ENCODE measurements at places on chromosomes 1 and 21. TPM values are rescaled to one million over a fixed set of nuclear protein-coding genes. Genes with fewer than 3 reads are reported as not detected.
A peak's percentile ranks its signal among the peaks of the same experiment; 100 is the strongest.

DNA sequence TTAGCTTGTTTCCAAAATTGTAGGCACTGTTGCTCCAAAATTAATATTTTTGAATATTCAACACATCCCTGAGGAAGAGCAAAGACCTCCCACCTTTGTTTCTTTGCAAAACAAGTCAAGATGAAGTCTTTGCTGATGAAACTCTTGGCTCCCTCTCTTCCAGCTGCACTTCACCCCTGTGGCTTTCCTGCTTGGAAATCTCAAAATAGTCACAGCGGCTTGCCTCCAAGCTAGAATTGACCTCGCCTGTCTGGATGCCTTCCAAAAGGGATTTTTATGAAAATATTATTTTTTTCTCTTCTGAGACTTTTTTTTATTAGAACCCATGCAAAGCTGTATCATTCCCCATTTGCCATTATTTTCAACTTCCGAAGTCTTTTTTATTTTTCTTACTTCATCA is 71.1 kb upstream of the MROH9 start:
- peak overlapping the region; percentile 76 for H3K27ac ChIP-seq
- DNase-seq = peak; percentile 98
- no peaks in the 10 kb centered on the region for H3K27me3 ChIP-seq
- no peak overlapping the region for H3K4me3 ChIP-seq
- no peaks in the 10 kb centered on the region for H3K36me3 ChIP-seq

- peaks cover 11% of the 10 kb centered on the region for H3K4me1 ChIP-seq
- DNase-seq = peak; percentile 96
- H3K36me3 ChIP-seq = peaks cover 8% of the 10 kb centered on the region
- H3K27ac ChIP-seq = peak overlapping the region; percentile 87
Measured at GRCh38 chr1:145863282-145864018, 4.6 kb upstream of the PIAS3 start.

GRCh38 chr1:27664291-27664690 is 7.7 kb downstream of the IFI6 start:
- H3K4me3 ChIP-seq = no peak overlapping the region
- peaks cover 40% of the 10 kb centered on the region for H3K4me1 ChIP-seq
- no peak for DNase-seq
- H3K27me3 ChIP-seq = no peaks in the 10 kb centered on the region
- peaks cover 41% of the 10 kb centered on the region for H3K36me3 ChIP-seq

- no peak overlapping the region for H3K27ac ChIP-seq
- no peaks in the 10 kb centered on the region for H3K4me1 ChIP-seq
- H3K36me3 ChIP-seq = no peaks in the 10 kb centered on the region
- no peak overlapping the region for H3K4me3 ChIP-seq
- H3K27me3 ChIP-seq = no peaks in the 10 kb centered on the region
Measured at GRCh38 chr1:186985889-186986491, 157.2 kb downstream of the PLA2G4A start.

GRCh38 chr21:29771491-29772066 is 168.2 kb downstream of the GRIK1 start:
- no peaks in the 10 kb centered on the region for H3K4me1 ChIP-seq
- H3K4me3 ChIP-seq = no peak overlapping the region
- no peaks in the 10 kb centered on the region for H3K36me3 ChIP-seq
- no peak for DNase-seq
- H3K27ac ChIP-seq = no peak overlapping the region
- no peaks in the 10 kb centered on the region for H3K27me3 ChIP-seq

DNA sequence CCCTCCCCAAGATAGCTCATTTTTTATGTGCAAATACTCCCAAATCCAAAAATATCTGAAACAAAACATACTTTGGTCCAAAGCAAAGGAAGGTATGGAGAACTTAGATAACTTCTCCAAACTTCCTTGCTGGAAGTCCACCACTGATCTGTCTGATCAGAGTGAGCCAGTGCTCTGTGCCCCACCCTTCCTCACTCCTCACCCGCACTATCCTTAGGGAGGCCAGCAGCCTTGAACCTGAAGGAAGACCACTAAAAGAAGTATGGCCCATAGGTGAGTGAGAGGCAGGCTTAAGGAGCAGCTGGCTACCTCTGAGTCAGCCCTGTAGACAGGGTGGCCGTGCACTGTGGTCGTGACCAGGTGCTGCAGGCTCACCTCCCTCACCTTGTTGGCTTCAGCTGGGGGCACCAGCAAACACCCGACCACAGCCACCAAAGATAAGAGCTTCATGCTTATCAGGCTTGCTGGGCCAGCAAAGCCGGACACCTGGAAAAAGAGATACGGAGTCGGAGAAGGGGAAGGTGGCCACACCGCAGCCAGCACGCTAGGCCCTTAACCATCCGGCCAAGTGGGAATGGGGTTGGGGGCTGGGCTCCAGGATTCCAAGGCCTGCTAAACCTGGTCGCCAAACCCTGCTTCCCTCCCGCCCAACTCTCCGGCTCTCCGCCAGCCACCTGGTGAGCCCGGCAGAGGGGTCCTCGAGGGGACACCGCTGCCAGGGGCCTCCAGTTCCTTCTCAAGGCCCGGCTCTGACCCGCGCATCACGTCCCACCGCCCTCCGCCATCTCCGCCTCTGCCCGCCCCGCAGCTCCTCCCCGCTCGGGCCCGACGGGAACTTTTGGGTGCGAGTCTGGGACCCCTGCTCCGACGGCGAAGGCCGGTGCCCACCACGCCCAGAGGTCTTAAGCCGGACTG is 543 bp downstream of the TMEM9 start:
- no peak for DNase-seq
- peaks cover 31% of the 10 kb centered on the region for H3K36me3 ChIP-seq
- H3K27ac ChIP-seq = peak overlapping the region; percentile 44
- H3K4me1 ChIP-seq = peaks cover 11% of the 10 kb centered on the region
- H3K27me3 ChIP-seq = no peaks in the 10 kb centered on the region

DNA sequence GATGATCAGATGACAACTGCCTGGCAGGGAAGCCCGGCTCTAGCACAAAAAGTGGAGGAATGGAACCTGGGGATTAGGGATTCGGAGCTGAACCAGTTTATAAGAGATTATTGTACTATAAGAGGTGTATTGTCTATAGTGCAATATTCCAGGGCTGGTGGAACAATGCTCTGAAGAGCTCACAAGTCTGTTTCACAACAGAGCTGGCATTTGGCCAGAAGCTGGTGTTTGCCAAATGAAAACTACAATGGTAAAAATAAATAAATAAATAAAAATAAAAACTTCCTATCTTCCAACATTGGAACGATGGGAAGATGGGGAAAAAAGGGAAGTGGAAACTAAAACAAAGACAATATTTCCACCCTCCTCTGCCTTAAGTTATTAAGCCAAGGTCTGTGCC is 73.5 kb downstream of the CHODL start:
- no peak overlapping the region for H3K27ac ChIP-seq
- no peaks in the 10 kb centered on the region for H3K27me3 ChIP-seq
- no peaks in the 10 kb centered on the region for H3K4me1 ChIP-seq
- H3K36me3 ChIP-seq = no peaks in the 10 kb centered on the region
- DNase-seq = peak; percentile 4
- no peak overlapping the region for H3K4me3 ChIP-seq

- no peaks in the 10 kb centered on the region for H3K36me3 ChIP-seq
- H3K27me3 ChIP-seq = peaks cover 32% of the 10 kb centered on the region
- no peaks in the 10 kb centered on the region for H3K4me1 ChIP-seq
- no peak for DNase-seq
- no peak overlapping the region for H3K4me3 ChIP-seq
- H3K27ac ChIP-seq = no peak overlapping the region
Measured at GRCh38 chr21:41709166-41709565, 57.7 kb downstream of the RIPK4 start.

- DNase-seq = no peak
- H3K27me3 ChIP-seq = peaks cover 4% of the 10 kb centered on the region
- H3K4me3 ChIP-seq = no peak overlapping the region
- no peak overlapping the region for H3K27ac ChIP-seq
- H3K4me1 ChIP-seq = peaks cover 5% of the 10 kb centered on the region
Measured at GRCh38 chr1:63913533-63913932, 139.7 kb downstream of the ROR1 start.

- H3K4me1 ChIP-seq = peaks cover 62% of the 10 kb centered on the region
- no peak for DNase-seq
- no peaks in the 10 kb centered on the region for H3K36me3 ChIP-seq
- H3K27me3 ChIP-seq = no peaks in the 10 kb centered on the region
- H3K4me3 ChIP-seq = no peak overlapping the region
Measured at GRCh38 chr1:201384406-201384782, 6.9 kb upstream of the TNNT2 start.

DNA sequence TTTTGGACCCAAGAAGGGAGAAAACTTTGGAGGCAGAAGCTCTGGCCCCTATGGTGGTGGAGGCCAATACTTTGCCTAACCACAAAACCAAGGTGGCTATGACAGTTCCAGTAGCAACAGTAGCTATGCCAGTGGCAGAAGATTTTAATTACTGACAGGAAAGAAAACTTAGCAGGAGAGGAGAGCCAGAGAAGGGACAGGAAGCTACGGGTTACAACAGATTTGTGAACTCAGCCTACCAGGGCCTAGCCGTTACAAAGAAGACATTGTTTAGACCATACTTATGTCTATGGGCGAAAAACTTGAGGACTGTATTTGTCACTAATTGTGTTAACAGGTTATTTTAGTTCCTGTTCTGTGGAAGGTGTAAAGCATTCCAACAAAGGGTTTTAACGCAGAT is 10.4 kb upstream of the ACOT11 start:
- no peak overlapping the region for H3K27ac ChIP-seq
- no peak for DNase-seq
- H3K36me3 ChIP-seq = no peaks in the 10 kb centered on the region
- no peaks in the 10 kb centered on the region for H3K27me3 ChIP-seq

DNA sequence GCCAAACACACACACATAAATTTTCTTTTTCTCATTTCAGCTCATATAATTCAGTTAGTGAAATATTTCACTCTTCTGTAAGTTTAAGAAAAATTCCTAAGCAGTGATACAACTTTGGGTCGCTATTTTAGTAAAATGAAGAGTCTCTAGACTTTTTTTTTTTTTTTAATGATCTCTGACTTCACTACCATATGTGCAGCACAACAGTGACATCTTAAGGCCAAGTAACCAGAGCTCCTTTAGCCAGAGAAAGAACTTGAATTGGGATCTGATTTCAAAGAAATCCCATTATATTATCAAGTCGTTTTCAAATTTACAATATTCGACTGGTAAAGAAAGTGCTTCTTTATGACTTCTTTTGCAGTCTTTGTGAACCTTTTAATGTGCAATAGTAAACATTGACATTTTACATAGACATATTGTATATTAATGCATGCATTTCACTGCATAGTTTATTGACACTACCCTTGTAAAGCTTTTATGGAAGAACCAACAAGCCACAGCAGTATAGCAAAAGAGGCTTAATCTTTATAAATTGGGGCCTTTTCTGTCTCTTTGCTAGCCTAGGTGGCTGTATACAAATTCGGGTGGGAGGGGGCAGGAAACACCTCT is 62.2 kb downstream of the LRRC40 start:
- H3K4me3 ChIP-seq = no peak overlapping the region
- H3K27ac ChIP-seq = no peak overlapping the region
- H3K36me3 ChIP-seq = peaks cover 8% of the 10 kb centered on the region
- H3K4me1 ChIP-seq = peaks cover 10% of the 10 kb centered on the region

GRCh38 chr1:215731699-215732098 is 164.6 kb downstream of the KCTD3 start:
- H3K4me3 ChIP-seq = no peak overlapping the region
- H3K4me1 ChIP-seq = no peaks in the 10 kb centered on the region
- H3K36me3 ChIP-seq = no peaks in the 10 kb centered on the region
- H3K27ac ChIP-seq = no peak overlapping the region
- no peak for DNase-seq

GRCh38 chr1:206846487-206846886 is 18.9 kb upstream of the IL20 start:
- H3K4me3 ChIP-seq = no peak overlapping the region
- H3K4me1 ChIP-seq = no peaks in the 10 kb centered on the region
- H3K27ac ChIP-seq = no peak overlapping the region
- no peaks in the 10 kb centered on the region for H3K36me3 ChIP-seq

GRCh38 chr1:244349581-244350001 is 102.1 kb downstream of the ADSS2 start:
- no peak overlapping the region for H3K27ac ChIP-seq
- H3K27me3 ChIP-seq = peaks cover 2% of the 10 kb centered on the region
- H3K36me3 ChIP-seq = no peaks in the 10 kb centered on the region

DNA sequence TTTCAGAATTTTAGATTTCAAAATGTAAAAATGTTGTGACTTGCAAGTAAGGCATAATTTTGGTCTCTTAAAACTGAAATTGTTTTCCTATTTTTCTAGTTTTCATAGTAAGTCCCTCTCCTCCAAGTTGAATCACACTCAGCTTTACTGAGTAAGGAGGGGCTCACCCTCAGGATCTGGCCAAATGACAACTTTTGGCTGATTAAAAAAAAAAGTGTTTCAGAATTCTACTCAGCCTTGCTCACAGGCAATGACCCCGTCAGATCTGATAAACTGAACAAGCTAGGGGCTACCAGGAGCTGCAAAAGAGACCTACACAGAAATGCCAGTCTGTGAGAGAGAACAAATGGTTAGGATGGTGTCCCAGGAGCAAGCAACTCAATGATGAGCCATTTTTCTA is 159.8 kb downstream of the PBX1 start:
- peak; percentile 67 for DNase-seq
- H3K4me3 ChIP-seq = no peak overlapping the region
- no peak overlapping the region for H3K27ac ChIP-seq
- H3K4me1 ChIP-seq = peaks cover 25% of the 10 kb centered on the region
- H3K36me3 ChIP-seq = no peaks in the 10 kb centered on the region

- H3K27ac ChIP-seq = no peak overlapping the region
- H3K27me3 ChIP-seq = no peaks in the 10 kb centered on the region
- H3K4me1 ChIP-seq = no peaks in the 10 kb centered on the region
- peak; percentile 25 for DNase-seq
- no peaks in the 10 kb centered on the region for H3K36me3 ChIP-seq
Measured at GRCh38 chr1:186897008-186897407, 68.3 kb downstream of the PLA2G4A start.

GRCh38 chr21:32349333-32349944 is 43.4 kb downstream of the URB1 start:
- H3K27ac ChIP-seq = no peak overlapping the region
- H3K4me3 ChIP-seq = no peak overlapping the region
- peaks cover 97% of the 10 kb centered on the region for H3K36me3 ChIP-seq
- DNase-seq = no peak
- H3K27me3 ChIP-seq = no peaks in the 10 kb centered on the region

GRCh38 chr21:36097427-36098181 is 27.8 kb downstream of the CBR1 start:
- no peak overlapping the region for H3K4me3 ChIP-seq
- H3K36me3 ChIP-seq = no peaks in the 10 kb centered on the region
- DNase-seq = no peak
- no peaks in the 10 kb centered on the region for H3K4me1 ChIP-seq
- peaks cover 13% of the 10 kb centered on the region for H3K27me3 ChIP-seq

GRCh38 chr1:201772178-201772577 is 56.8 kb upstream of the IPO9 start:
- no peak overlapping the region for H3K27ac ChIP-seq
- no peaks in the 10 kb centered on the region for H3K27me3 ChIP-seq
- DNase-seq = no peak
- H3K36me3 ChIP-seq = peaks cover 3% of the 10 kb centered on the region
- H3K4me3 ChIP-seq = no peak overlapping the region
- H3K4me1 ChIP-seq = peaks cover 3% of the 10 kb centered on the region

IL20 gene
- not detected for total RNA-seq

CD84 gene
- 2.0 TPM for total RNA-seq

HPCA gene
- total RNA-seq = 0.35 TPM

AVPR1B gene
- total RNA-seq = 0.44 TPM

PTTG1IP gene
- 127 TPM for total RNA-seq

S100A2 gene
- total RNA-seq = 3.4 TPM

LRRC7 gene
- 9.2 TPM for total RNA-seq
